ENCODE measurements at places on chromosomes 6 and 20. TPM values are rescaled to one million over a fixed set of nuclear protein-coding genes. Genes with fewer than 3 reads are reported as not detected.

The COL9A3 gene
- 2.0 TPM for polyA plus RNA-seq

The PLA2G7 gene
- polyA plus RNA-seq: 0.35 TPM

The PRDM1 gene
- polyA plus RNA-seq: 2.8 TPM

The C6orf141 gene
- 0.33 TPM for polyA plus RNA-seq

The SIRPG gene
- 0.71 TPM for polyA plus RNA-seq

The NKX2-2 gene
- not detected for polyA plus RNA-seq

The HLA-DRB5 gene
- polyA plus RNA-seq: 0.36 TPM

The DSP gene
- 25.0 TPM for polyA plus RNA-seq

The BPIFA1 gene
- not detected for polyA plus RNA-seq

The SLC17A3 gene
- 23.2 TPM for polyA plus RNA-seq

DNA sequence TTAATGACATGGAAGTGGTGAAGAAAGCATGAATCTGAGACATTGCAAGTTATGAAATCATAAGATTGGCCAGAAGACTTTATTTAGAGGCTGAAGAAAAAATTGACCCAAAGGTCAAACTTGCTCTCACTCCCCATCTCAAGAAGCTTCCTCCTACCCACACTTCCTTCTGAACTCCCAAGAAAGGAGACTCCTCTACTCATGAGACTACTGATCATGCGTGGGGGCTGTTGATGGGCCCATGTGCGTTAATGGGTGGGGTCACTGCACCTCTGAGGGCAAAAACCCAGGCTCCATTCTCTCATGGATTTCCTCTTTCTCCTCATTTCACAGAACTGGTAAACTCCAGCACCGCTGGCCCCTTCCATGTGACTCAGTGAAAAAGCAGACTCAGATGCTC is 470.6 kb upstream of the ARID1B start:
- no peaks in the 10 kb centered on the region for H3K27me3 ChIP-seq
- H3K4me1 ChIP-seq: no peaks in the 10 kb centered on the region
- no peaks in the 10 kb centered on the region for H3K36me3 ChIP-seq
- no peak for DNase-seq

GRCh38 chr6:160204710-160205109 is 53.9 kb downstream of the SLC22A2 start:
- H3K4me1 ChIP-seq: no peaks in the 10 kb centered on the region
- no peaks in the 10 kb centered on the region for H3K27me3 ChIP-seq
- no peak overlapping the region for H3K27ac ChIP-seq

DNA sequence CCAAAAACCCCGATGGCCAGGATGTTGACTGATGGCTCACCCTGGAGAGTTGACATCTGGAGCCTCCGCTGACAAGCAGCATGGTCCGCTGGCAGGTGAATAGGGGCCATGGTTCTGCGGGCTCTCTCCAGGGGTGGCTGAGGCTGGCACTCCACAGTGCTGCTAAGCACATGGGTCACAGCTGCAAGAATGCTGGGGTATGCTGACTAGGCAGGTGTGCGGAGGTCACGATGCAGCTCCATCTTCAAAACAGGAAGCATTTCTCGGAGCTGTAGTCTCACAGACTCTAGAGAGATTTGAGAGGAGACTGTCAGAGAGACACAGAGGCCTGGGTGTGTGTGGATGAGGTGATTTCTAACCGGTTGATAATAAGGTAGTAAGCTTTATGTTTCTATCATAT is 341.6 kb downstream of the NRN1 start:
- H3K27me3 ChIP-seq: no peaks in the 10 kb centered on the region
- no peaks in the 10 kb centered on the region for H3K36me3 ChIP-seq

DNA sequence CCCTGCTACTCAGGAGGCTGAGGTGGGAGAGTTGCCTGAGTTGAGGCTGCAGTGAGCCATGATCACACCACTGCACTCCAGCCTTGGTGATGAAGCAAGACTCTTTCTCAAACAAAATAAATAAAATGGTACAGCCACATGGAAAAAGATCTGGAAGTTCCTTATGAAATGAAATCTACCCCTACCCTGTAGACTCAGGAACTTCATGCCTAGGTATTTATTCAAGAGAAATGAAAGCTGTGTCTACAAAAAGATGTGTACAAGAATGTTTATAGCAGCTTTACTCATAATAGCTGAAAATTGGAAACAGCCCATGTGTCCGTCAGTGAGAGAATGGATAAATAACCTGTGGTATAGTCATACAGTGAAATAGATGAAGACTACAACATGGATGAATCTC is 15.2 kb upstream of the C6orf62 start:
- no peak overlapping the region for H3K27ac ChIP-seq
- no peaks in the 10 kb centered on the region for H3K27me3 ChIP-seq
- no peaks in the 10 kb centered on the region for H3K36me3 ChIP-seq
- no peak overlapping the region for H3K4me3 ChIP-seq
- DNase-seq: no peak

- no peak overlapping the region for H3K4me3 ChIP-seq
- H3K27ac ChIP-seq: no peak overlapping the region
- H3K4me1 ChIP-seq: no peaks in the 10 kb centered on the region
- no peaks in the 10 kb centered on the region for H3K36me3 ChIP-seq
- DNase-seq: no peak
Measured at GRCh38 chr6:2558098-2558680, 192.5 kb downstream of the MYLK4 start.

- peaks cover 4% of the 10 kb centered on the region for H3K4me1 ChIP-seq
- H3K27me3 ChIP-seq: no peaks in the 10 kb centered on the region
- DNase-seq: no peak
- H3K4me3 ChIP-seq: no peak overlapping the region
Measured at GRCh38 chr6:18447552-18447951, 60.4 kb downstream of the RNF144B start.

DNA sequence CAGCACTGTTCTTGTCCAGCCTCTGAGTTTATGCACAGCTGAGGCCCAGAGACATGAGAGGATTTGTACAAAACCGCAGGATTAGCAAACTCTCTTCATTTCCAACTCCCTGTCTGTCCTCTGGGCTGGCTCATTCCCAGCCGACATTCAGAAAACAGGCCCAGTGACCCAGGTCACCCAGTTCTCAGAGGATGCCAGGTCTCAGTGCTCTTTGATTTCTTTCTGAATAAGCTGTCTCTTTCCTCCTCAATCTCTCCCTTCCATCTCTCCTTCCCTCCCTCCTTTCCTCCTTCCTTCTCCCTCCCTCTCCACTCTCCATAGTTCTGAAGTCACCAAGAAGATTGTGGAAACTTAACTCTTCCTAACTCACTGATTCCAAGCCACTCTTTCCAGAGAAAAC is 372.7 kb upstream of the SULF2 start:
- H3K4me1 ChIP-seq: no peaks in the 10 kb centered on the region
- H3K27ac ChIP-seq: no peak overlapping the region
- no peak overlapping the region for H3K4me3 ChIP-seq
- no peak for DNase-seq

- DNase-seq: no peak
- H3K4me1 ChIP-seq: no peaks in the 10 kb centered on the region
- H3K27me3 ChIP-seq: no peaks in the 10 kb centered on the region
- no peak overlapping the region for H3K4me3 ChIP-seq
- no peaks in the 10 kb centered on the region for H3K36me3 ChIP-seq
Measured at GRCh38 chr20:33789858-33790182, 21.3 kb upstream of the CHMP4B start.

DNA sequence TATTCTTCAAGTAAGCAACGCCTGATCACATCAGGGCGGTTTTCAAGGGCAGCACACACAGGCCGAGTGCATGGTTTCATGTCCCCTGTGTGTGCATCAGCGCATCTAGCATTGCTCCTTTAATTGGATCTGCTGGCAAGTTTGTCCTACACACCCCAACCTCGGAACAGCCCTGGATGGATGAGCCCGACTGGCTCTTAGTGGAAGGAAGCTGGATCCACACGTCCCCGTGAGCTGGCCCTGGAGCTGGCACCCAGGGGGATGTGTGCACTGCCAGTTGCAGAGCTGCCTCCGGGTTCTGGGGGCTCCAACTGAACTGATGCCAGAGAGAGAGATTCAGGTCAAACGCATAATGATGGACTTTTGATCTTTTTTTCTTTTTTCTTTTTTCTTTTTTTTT is 39.2 kb upstream of the QKI start:
- no peaks in the 10 kb centered on the region for H3K4me1 ChIP-seq
- H3K27me3 ChIP-seq: no peaks in the 10 kb centered on the region
- H3K27ac ChIP-seq: no peak overlapping the region
- no peaks in the 10 kb centered on the region for H3K36me3 ChIP-seq
- H3K4me3 ChIP-seq: no peak overlapping the region
- no peak for DNase-seq

DNA sequence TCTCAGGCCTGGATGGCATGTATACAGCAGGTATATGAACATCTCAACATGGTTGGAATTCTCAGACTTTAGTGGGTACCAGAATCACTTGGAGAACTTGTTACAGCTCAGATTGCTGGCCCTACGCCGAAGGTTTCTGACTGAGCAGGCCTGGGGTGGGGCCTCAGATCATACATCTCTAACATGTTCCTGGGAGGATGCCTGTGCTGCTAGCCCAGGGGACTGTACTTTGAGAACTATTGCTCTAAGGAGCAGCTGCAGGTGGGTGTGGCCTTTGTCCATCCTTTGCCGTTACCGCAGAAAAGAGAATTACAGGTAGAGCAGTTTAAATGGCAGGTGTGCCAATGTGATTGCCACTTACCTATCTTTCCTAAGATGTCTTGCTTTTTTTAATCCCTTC is 310.5 kb upstream of the JAG1 start:
- H3K27me3 ChIP-seq: no peaks in the 10 kb centered on the region
- no peaks in the 10 kb centered on the region for H3K36me3 ChIP-seq
- no peak overlapping the region for H3K27ac ChIP-seq
- no peaks in the 10 kb centered on the region for H3K4me1 ChIP-seq
- no peak overlapping the region for H3K4me3 ChIP-seq
- no peak for DNase-seq

GRCh38 chr20:59055302-59055701 is 12.7 kb upstream of the PRELID3B start:
- no peaks in the 10 kb centered on the region for H3K4me1 ChIP-seq
- H3K27ac ChIP-seq: no peak overlapping the region
- no peak for DNase-seq
- no peaks in the 10 kb centered on the region for H3K36me3 ChIP-seq
- no peaks in the 10 kb centered on the region for H3K27me3 ChIP-seq

DNA sequence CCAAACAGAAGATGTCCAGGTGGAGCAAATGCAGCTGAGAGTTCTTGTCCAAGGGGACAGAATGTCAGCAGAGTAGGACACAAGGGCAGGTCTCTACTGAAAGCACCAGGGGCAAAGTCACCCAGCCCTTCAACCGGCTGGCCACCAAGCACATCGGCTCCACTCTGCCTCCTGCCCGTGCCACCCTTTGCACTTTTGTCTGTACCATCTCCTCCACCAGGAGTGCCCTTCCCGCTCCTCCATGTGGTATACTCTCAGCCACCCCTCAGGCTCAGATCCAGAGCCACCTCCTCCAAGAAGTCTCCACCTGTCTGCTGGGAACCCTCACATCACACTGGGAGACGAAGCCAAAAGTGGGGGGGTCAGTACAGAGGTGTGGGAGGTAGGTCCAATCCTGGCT is 4.1 kb upstream of the HSPA12B start:
- no peak for DNase-seq
- H3K36me3 ChIP-seq: no peaks in the 10 kb centered on the region
- H3K4me3 ChIP-seq: no peak overlapping the region
- H3K4me1 ChIP-seq: no peaks in the 10 kb centered on the region

DNA sequence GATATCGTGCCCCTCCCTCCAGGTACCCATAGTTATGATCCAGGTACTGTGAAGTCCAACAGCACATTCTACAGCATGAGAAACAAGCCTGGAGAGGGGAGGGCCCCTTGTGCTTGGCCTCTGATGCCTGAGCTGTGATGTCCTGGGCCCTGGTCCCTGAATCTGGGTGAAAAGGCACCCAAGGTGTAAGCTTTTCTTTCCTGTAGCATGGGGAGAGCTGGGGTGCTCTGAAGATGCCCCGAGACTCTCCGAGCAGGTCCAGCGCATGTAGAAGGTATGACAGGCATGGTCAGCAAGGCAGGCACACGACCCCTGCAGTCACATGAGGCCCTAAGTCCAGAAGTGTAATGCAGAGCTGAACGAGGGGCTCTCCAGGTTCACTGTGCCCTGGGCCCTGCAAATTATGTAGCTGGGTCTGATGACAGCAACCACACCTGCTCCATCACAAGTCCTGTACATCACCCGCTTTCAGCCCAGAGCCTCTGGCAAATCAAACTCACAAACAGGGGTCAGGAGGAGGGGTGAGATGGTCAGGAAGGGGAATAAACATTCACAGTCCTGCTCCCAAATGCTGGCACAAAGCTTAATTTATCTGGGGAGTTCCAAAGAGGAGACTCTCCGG is 1.8 kb upstream of the CTSZ start:
- no peaks in the 10 kb centered on the region for H3K27me3 ChIP-seq
- H3K4me3 ChIP-seq: no peak overlapping the region
- DNase-seq: peak; percentile 33
- H3K4me1 ChIP-seq: peaks cover 11% of the 10 kb centered on the region
- H3K27ac ChIP-seq: no peak overlapping the region
- peaks cover 2% of the 10 kb centered on the region for H3K36me3 ChIP-seq

DNA sequence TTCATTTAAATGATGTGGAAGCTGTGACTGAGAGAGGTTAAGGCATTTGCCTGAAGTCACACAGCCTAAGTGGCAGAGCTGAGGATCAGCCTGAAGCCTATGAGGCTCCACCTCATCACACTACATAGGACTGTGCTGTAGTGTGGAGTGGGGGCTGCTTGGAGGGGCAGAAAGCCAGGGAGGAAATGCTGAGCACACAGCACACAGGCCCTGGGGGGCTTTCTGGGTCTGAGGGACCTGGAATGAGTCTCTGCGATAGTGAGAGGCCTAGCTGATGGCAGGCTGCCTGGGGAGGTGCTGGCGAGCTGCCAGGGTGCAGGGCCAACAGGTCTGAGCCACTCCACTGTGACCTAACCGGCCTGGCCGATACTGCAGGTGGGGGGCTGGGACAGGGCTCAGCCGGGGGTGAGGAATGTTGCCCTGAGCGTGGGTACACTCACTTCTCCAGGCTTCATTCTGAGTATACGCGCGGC is 2.2 kb upstream of the ARHGAP40 start:
- no peaks in the 10 kb centered on the region for H3K27me3 ChIP-seq
- H3K36me3 ChIP-seq: no peaks in the 10 kb centered on the region
- DNase-seq: peak; percentile 79
- no peak overlapping the region for H3K27ac ChIP-seq

DNA sequence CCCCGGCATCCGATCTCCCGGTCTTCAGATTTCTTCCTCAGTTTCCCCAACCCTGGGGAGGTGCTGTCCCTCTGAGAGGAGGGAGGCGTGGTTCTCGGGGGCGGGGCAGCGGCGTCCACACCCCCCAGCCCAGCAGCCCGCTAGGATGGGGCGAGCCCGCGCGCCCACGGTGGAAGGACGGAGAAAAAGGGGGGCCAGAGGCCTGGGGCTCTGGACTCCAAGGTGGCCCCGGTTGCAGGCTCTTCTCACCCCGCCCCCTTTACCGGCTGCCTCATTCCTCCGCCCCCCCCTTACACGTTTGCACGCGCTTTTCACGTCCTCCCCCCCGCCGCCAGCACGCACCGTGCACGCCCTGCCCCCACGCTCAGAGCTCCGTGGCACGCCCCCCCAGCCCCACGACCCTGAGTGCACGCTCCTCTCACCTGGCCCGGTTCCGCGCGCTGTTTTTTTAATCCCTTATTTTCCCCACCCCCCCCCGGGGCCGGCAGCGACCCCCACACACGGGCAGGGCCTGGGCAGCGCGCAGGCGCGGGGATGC is 402 bp downstream of the ZBTB12 start:
- H3K4me1 ChIP-seq: peaks cover 10% of the 10 kb centered on the region
- DNase-seq: peak; percentile 56
